ENCODE measurements at places on chromosomes 7 and 10.

DNA sequence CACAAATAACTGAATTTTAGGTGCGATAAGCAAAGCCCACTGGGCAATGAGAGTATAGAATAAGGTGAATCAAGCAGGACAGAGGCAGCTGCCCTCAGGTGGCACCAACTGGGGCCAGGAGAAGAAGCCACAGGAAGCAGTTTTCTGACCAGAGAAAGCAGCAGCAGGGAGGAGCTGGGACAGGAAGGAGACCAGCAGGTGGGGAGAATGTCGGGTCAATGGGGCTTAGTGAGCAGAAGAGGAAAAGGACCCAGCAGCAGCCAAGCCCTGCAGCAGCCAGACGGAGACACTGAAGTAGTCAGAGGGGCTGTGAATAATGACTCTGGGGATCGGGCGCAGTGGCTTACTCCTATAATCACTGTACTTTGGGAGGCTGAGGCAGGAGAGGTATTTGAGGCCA is 209.6 kb upstream of the SH2B2 start:
- no peaks in the 10 kb centered on the region for H3K36me3 ChIP-seq
- no peak overlapping the region for H3K27ac ChIP-seq
- H3K4me1 ChIP-seq: no peaks in the 10 kb centered on the region
- DNase-seq: no peak
- no peaks in the 10 kb centered on the region for H3K27me3 ChIP-seq

DNA sequence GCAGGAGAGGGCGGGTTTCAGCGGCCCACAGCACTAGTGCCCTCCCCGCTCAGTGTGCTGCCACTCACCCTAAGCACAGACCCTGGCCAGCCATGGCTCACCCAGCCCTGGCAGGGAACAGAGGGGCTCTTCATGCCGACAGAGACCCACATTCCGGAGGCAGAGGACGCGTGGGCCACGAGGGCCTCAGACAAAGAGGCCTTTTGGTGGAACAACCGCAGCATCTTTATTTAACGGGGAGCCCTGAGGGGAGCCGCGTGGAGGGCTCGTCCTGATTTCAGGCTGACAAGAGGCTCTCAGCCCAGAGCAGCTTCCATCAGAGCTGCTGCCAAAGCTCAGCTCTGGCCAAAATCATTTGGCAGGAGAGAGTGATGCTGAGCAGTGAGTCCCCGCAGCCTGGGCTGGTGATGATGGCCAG is 127.8 kb downstream of the SH3PXD2A start:
- no peak overlapping the region for H3K4me3 ChIP-seq
- no peaks in the 10 kb centered on the region for H3K36me3 ChIP-seq
- DNase-seq: no peak
- H3K4me1 ChIP-seq: no peaks in the 10 kb centered on the region

- no peaks in the 10 kb centered on the region for H3K36me3 ChIP-seq
- H3K4me3 ChIP-seq: no peak overlapping the region
- peaks cover 7% of the 10 kb centered on the region for H3K4me1 ChIP-seq
Measured at GRCh38 chr10:86632009-86632800, 22.1 kb upstream of the OPN4 start.

DNA sequence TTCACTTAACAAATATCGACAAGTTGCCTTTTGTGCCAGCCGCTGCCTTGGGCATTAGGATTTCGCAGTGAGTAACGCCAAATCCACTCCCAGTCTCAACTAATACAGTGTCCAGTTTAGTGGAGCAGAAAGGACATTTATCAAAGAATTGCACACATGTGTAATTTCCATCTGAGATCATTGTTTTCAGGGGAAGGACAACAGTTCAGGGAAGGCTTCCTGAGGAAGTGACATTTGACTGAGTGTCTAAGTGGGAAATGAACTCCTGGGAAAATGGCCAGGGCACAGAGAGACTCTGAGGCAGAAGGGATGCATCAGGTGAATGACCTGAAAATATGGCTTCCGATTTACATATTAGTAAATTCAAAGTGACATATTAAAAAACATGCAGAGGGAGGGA is 89.4 kb downstream of the ITGA8 start:
- no peak overlapping the region for H3K4me3 ChIP-seq
- H3K27me3 ChIP-seq: no peaks in the 10 kb centered on the region
- H3K36me3 ChIP-seq: no peaks in the 10 kb centered on the region
- no peaks in the 10 kb centered on the region for H3K4me1 ChIP-seq

DNA sequence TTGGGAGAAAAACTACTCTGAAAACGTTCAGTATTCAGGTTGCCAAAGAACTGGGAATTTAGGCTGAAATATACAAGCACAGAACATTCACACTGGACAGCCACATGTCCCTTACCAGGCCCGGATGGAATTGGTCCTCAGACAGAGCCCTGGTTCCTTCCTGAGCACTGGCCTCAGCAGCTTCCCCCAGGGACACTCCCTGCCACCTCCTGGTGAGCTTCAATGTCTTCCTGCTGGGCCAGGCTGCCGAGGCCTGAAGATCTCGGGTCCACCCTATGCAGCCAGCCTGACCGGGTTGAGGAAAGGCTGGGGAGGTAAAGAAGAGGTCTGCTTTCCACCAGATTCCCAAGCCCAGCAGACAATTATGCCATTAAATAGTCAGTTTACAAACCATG is 24.8 kb downstream of the LEP start:
- no peaks in the 10 kb centered on the region for H3K36me3 ChIP-seq
- H3K27me3 ChIP-seq: peaks cover 4% of the 10 kb centered on the region
- no peak overlapping the region for H3K4me3 ChIP-seq
- no peak for DNase-seq

GRCh38 chr10:107548301-107548700 is 383.8 kb upstream of the SORCS1 start:
- DNase-seq: no peak
- H3K4me1 ChIP-seq: no peaks in the 10 kb centered on the region
- no peak overlapping the region for H3K4me3 ChIP-seq
- no peaks in the 10 kb centered on the region for H3K36me3 ChIP-seq

- H3K27me3 ChIP-seq: no peaks in the 10 kb centered on the region
- H3K27ac ChIP-seq: peak overlapping the region; percentile 99
- H3K36me3 ChIP-seq: no peaks in the 10 kb centered on the region
- H3K4me1 ChIP-seq: peaks cover 12% of the 10 kb centered on the region
- no peak overlapping the region for H3K4me3 ChIP-seq
Measured at GRCh38 chr10:30786131-30786530, 156.6 kb upstream of the LYZL2 start.

DNA sequence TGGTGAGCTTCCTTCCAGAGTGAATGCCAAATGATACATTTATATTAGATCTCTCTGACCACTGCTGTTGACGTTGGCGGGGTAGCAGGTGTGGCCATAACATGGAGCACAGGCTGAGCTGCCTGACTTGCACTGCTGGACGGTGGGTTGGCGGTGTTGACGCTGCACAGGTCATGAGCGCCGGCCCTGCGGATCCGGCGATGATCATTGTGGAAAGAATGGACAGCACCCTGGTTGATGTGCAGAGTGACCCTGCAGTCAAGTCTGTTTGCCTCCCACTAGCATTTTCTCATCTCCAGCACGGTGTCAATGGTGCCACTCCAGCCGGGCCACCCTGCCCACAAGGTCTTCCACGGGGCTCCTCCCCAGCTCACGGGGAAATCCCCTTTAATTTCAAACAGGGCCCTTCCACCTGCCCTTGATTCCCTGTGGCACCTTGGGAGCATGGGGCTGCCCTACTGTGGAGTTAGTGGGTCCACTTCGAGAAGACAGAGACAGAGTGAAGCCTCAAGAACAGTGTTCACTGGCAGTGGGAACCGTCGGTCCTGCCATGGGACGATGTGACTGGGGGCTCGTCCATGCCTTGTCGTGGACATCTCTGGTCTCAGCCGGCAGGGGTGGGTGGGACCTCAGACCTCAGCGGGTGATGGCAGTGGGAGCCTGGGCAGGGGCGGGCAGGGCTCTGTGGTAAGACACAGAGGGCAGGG is 613.5 kb downstream of the PTPRN2 start:
- H3K27me3 ChIP-seq: no peaks in the 10 kb centered on the region
- H3K36me3 ChIP-seq: no peaks in the 10 kb centered on the region
- DNase-seq: no peak
- no peaks in the 10 kb centered on the region for H3K4me1 ChIP-seq
- H3K4me3 ChIP-seq: no peak overlapping the region

DNA sequence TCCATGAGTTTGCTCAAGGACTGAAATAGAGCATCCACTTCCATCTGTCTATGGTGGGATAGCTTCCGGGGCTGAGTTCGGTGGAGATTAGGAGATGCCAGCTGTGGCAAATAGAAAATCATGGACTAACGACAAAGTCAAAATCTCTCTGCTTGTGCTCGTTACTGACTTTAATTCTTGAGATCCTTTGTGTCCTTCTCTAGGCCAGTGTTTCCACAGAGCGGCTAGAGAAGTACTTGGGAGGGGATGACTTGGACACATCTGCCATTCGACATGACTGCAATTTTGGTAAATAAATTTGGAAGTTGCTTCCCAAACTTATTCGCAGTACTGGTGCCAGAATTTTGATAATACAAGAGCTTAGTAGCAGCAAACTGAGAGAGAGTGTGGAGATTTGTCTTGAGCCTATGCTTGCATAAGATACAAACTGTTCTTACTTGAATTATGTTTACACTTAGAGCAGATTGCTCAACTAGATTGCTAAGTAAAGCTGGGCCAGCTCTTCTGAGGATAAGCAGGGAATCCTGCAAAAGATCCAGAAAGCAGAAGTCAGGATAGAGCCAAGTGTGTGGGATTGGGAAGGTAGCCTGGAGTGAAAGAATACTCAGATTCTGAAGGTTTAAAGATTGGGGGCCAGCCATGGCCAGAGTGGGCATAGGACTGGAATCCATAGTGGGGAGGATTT is 27.6 kb downstream of the ABCC2 start:
- DNase-seq: no peak
- no peaks in the 10 kb centered on the region for H3K36me3 ChIP-seq
- H3K4me3 ChIP-seq: no peak overlapping the region
- H3K27ac ChIP-seq: no peak overlapping the region

- H3K27me3 ChIP-seq: no peaks in the 10 kb centered on the region
- no peaks in the 10 kb centered on the region for H3K4me1 ChIP-seq
- H3K27ac ChIP-seq: no peak overlapping the region
- no peaks in the 10 kb centered on the region for H3K36me3 ChIP-seq
- DNase-seq: no peak
Measured at GRCh38 chr7:92648067-92648466, 57.9 kb upstream of the FAM133B start.

GRCh38 chr7:17556247-17556956 is 257.9 kb downstream of the AHR start:
- H3K27me3 ChIP-seq: no peaks in the 10 kb centered on the region
- H3K27ac ChIP-seq: no peak overlapping the region
- H3K4me1 ChIP-seq: no peaks in the 10 kb centered on the region
- no peak overlapping the region for H3K4me3 ChIP-seq
- no peaks in the 10 kb centered on the region for H3K36me3 ChIP-seq

DNA sequence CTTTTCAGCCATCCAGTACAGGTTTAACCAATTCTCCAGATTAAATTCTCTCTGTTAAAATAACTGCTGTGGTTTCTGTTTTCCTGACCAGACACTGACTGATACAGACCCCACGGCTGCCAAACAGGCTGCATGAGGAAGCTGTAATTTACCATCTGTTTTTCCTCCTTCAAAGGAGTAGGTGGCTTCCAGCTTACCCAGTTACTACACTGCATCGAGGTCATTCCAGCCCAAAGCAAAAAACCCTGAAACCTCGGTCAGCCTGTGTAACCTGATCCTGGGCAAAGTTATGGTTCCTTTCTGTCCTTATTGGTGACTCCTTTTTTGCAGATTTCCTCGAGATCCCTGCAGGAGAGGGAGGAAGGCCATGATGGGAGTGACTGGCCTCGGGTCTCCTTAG is 27.9 kb upstream of the LOXL4 start:
- no peaks in the 10 kb centered on the region for H3K27me3 ChIP-seq
- DNase-seq: no peak

DNA sequence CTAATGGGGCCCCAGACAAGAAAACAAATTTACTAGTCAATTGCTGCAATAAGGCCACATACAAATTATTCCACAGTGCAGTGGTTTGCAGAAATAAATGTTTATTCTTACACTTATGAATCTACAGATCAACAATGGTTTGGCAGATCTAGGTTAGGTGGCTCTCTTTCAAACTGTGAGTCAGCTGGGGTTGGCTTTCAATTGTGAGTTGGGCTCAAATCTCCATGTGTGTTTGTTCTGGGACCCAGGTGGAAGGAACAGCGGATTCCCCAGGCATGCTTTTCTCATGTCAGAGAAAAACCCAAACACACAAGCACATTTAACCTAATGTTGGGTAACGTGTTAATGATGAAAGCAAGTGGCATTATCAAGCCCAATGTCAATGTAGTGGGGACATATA is 25.6 kb upstream of the CELF2 start:
- no peaks in the 10 kb centered on the region for H3K4me1 ChIP-seq
- no peak overlapping the region for H3K4me3 ChIP-seq
- no peaks in the 10 kb centered on the region for H3K27me3 ChIP-seq
- H3K27ac ChIP-seq: no peak overlapping the region

DNA sequence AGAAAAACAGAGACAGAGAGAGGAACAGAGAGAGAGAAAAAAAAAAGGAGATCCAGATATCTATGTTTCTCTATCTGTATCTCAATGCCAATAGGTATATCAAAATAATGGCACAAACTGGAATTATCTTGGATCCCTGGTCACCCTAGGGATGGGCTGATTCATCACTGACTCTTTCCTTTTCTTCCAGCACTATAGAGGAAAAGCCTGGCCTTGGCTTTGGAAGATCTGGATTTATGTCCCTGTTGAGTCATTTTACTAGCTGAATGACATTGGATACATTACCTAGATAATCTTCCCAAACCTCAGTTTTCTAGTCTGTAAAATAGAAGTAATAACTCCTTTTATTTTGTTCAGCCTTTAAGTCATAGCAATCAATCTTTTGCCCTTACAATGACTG is 152.8 kb upstream of the GDF10 start:
- H3K27ac ChIP-seq: no peak overlapping the region
- DNase-seq: no peak
- H3K36me3 ChIP-seq: no peaks in the 10 kb centered on the region
- H3K27me3 ChIP-seq: no peaks in the 10 kb centered on the region

- H3K36me3 ChIP-seq: no peaks in the 10 kb centered on the region
- no peak overlapping the region for H3K4me3 ChIP-seq
Measured at GRCh38 chr10:62284221-62284620, 15.6 kb upstream of the RTKN2 start.

- no peaks in the 10 kb centered on the region for H3K36me3 ChIP-seq
- H3K27ac ChIP-seq: no peak overlapping the region
- H3K4me3 ChIP-seq: no peak overlapping the region
- H3K4me1 ChIP-seq: no peaks in the 10 kb centered on the region
Measured at GRCh38 chr7:143505838-143506237, 28.2 kb downstream of the TAS2R41 start.

All from thyroid gland (tissue), 4 donors.